ENCODE measurements at places on chromosomes 5 and 9. TPM values are rescaled to one million over a fixed set of nuclear protein-coding genes. Genes with fewer than 3 reads are reported as not detected.

DNA sequence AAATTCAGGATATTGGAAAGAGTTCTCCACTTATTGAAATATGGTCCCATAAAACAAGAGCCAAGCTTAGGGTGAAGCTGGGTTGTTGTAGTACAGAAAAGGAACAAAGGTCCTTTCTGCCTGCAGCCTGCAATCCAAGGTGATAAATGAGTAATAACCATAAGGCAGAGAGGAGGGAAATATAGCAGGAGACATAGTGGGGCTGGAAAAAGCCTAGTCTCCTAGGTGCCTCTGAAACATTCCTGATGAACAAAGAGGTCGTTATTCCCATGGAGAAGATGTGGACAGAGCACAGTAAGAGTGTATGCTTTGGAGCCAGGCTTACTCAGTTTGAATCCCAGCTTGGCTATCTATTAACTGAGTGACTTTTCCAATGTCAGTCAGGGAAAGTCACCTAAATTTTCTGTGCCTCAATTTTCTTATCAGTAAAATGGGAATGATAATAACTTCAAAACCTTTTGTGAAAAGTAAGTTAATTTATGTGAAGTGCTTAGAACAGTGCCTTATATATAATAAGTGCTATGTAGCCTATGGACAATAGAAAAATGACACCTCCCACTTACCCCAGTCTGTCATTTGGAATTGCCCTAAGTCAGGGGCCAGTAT, 110.8 kb upstream of the GRIN3A start:
- no peaks in the 10 kb centered on the region for H3K36me3 ChIP-seq
- H3K27me3 ChIP-seq: peaks cover 2% of the 10 kb centered on the region
- H3K4me1 ChIP-seq: peaks cover 16% of the 10 kb centered on the region
- H3K4me3 ChIP-seq: no peak overlapping the region

- peaks cover 7% of the 10 kb centered on the region for H3K36me3 ChIP-seq
- peak overlapping the region; percentile 10 for H3K4me3 ChIP-seq
- peaks cover 20% of the 10 kb centered on the region for H3K27me3 ChIP-seq
- no peak overlapping the region for H3K27ac ChIP-seq
- peaks cover 3% of the 10 kb centered on the region for H3K4me1 ChIP-seq
These were observed 2.3 kb downstream of the CDKN2B-AS1 start for GRCh38 chr9:21996858-21997257.

- H3K27me3 ChIP-seq: no peaks in the 10 kb centered on the region
- H3K27ac ChIP-seq: no peak overlapping the region
- H3K4me3 ChIP-seq: no peak overlapping the region
- DNase-seq: no peak
- no peaks in the 10 kb centered on the region for H3K36me3 ChIP-seq
These were observed 167.6 kb upstream of the MSX2 start for GRCh38 chr5:174556756-174557155.

The BARHL1 gene
- total RNA-seq: 2.4 TPM

- no peaks in the 10 kb centered on the region for H3K36me3 ChIP-seq
- no peak overlapping the region for H3K4me3 ChIP-seq
- H3K4me1 ChIP-seq: no peaks in the 10 kb centered on the region
- DNase-seq: no peak
- no peak overlapping the region for H3K27ac ChIP-seq
- H3K27me3 ChIP-seq: peaks cover 1% of the 10 kb centered on the region
These were observed 108.7 kb downstream of the ZDHHC21 start for GRCh38 chr9:14584571-14584970.

Measured in endothelial cell (in vitro differentiated cells).